ENCODE measurements at places on chromosomes 7 and 10.

DNA sequence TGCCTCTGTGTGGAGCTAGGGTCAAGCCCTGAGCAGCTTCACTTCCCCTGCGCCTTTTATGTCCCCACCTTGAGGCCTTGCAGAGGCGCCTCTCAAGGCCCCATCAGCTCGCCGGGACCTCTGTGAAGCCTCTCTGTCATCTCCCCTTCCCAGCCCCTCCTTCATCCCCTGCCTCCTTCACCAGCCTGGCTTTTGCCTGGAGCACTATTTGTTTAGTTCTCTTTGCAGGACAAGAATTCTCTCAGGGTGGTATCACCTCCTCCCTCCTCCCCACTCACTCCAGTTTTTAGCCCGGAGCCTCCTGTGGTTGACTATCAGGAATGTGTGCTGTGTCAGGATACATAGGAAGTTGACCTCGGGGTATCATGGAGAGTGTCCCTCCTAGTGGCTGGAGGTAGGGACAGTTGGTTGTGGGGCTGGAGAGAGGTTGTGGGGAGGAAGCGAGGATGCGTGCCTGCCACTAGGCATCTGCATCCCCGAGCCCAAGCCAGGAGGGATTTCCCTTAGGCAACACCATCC lies 89.8 kb upstream of the ANLN start:
- DNase-seq, result no peak

DNA sequence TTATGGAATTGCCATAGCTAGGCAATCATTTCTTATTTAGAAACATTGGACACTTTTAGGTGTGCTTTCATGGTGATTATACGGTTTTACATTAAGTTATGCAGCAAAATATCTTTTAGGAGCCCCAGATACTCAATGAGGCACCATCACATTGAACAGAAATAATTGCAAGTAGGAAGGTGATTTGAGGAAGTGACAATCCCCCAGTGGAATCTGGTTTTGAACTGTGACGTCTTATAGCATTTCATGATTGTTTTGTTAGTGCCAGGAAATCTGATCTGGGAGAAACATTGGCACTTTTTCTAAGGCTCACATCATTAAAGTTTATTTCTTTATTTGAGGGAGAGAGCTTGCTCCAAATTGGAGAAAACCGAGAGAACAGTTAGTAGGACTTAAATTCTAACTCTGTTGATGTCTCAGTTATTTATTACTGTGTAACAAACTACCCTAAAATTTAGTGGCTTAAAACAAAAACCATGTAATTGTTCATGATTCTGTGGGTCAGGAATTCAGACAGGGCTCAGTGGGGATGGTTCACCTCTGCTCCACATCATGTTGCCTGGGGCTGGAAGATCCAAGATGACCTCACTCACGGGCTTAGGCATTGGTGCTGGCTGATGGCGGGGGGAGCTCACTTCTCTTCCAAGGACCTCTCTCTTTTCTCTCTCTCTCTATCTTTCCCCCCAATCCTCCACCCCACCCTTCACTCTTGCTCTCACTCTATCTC lies 78.2 kb upstream of the STEAP1B start:
- no peak for DNase-seq

- no peak for DNase-seq
Measured at GRCh38 chr7:103795787-103796186, 193.7 kb downstream of the RELN start.

DNA sequence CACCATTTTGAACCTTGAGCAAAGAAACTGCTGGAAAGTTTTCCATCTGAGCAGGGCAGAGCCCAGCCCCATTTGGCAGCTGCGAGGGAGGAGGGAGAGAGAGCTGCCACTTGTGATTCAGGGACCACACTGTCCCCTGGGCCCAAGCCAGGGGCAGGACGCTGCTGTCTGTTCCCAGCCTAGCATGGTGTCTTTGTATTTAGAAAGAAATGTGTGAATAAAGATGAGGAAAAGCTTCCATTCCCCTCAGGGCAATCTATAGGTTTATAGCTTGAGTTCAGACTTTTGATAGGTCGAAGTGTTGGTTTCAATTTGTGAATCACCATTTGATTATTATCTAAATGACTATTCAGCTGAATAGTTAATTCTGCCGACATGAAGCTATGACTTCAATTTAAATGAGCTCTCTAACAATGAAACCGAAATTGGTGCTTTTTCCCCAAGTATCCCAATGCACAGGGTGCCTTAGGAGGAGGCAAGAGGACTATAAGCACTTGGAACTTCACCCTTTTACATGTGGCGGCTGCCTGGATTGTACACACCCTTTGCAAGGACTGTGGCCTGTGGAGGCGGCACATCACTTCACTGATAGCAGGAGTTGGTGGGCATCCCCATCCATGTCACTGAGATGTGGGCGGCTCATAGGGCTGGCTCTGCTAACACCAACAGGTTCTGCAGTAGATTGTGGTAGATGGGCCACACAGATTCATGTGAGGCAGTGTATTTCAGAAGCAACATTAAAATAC lies 223.5 kb downstream of the CCDC3 start:
- no peak for DNase-seq

DNA sequence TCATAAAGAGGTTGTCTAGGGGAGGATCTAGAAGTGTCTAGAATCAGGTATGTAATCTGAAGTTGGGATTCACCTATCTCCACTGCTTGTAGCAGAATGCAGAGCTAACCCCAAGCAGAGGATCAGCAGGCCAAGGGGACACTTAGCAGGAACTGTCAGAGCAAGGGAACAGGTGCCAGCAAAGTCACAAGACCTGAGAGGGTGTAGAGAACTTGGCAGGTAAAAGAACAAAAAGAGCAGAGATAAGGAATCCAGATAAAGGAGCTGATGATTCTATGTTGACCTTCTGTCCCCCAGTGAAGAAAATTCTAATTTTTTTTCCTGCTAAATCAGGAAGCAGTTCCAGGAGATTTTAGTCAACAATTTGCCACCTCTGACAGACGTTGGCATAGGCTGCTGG lies 91.4 kb upstream of the CCDC71L start:
- no peak for DNase-seq

DNA sequence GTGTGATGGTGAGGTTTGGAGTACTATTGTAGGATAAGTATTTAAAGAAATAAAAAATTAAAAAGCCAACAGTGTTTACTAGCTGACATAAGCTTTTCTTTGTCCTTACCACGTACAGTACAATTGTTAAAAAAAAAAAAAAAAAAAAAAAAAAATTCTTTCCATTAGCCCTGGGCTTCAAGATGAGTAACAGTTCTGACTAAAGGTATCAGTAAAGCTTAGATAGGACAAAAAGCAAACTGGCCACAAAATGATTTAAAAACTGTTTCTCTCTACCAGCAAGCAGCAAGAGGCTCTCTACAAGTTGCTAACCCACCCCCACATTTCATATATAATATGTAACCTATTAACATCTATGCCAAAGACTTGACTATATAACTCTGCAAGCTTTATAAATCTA lies 17.5 kb downstream of the HYCC1 start:
- no peak for DNase-seq

DNA sequence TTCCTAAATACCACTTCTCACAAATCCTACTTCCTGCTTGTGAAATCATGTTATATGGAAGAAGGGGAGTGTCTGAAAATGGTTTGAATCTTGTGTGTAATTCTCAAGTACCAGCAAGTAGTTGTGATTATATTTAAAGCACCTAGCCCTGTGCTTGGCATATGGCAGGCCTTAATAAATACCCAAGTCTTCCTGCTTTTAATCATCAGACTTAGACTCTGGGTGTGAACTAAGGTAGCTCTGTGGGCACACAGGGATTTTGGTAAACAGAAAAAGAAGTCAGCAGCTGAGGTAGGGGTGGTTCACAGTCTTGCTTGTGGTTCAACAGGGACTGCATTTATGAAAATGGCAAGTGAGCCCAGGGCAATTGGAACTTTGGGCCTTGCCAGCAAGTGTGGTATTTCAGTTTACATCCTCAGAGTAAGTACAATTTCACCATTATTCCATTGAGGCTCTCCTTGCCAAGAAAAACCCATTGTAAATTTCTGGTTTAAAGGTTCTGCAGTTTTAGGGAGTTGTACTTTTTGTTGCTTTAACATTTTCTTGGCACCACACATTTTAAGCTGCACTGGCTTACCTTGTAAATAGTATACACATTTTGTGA lies 215.5 kb downstream of the AUTS2 start:
- no peak for DNase-seq

DNA sequence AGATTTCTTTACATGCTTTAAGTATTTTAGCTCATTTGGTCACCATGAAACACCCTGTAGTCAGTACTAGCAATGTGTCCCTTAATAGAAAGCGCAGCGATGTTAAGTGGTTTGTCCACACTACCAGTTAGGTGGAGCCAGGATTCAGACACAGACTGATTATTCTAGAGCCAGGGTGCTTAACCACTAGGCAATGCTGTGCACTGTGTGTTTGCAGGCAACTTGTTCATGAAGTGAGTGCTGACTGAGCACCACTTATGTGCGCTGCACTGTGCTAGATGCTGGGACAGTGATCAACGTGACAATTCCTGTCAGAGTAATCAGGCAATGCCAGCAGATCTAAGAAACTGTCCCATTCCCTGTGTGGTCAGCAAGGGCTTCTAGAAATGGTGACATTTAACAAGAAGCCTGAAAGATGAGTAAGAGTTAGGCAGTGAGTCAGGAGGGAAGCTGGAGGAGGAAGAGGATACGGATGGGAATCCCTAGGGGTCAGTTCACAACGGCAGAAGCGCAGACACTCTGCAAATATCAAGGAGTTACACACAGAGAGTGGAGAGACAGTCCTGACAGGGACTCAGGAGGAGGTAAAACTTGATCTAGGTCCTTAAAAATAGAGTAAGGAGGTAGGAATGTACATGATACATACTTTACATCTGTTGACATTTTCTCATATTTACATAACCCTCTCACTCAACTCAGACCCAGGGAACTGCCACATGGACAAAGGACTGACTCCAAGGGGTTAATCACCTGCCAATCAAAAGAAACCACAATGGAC lies 69.7 kb upstream of the EGR2 start:
- no peak for DNase-seq

DNA sequence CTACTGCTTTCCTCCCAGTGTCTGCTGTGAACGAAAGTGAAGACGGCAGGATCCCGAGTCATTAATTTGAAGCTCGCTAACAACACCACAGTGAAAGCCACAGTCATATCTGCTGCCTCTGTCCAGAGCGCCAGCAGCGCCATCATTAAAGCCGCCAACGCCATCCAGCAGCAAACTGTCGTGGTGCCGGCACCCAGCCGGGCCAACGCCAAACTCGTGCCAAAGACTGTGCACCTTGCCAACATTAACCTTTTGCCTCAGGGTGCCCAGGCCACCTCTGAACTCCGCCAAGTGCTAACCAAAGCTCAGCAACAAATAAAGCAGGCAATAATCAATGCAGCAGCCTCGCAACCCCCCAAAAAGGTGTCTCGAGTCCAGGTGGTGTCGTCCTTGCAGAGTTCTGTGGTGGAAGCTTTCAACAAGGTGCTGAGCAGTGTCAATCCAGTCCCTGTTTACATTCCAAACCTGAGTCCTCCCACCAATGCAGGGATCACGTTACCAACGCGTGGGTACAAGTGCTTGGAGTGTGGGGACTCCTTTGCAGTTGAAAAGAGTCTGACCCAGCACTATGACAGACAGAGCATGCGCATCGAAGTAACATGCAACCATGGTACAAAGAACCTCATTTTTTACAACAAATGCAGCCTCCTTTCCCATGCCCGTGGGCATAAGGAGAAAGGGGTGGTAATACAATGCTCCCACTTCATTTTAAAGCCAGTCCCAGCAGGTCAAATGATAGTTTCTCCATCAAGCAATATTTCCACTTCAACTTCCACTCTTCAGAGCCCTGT lies 94.8 kb upstream of the KCNMA1 start:
- DNase-seq, result no peak

DNA sequence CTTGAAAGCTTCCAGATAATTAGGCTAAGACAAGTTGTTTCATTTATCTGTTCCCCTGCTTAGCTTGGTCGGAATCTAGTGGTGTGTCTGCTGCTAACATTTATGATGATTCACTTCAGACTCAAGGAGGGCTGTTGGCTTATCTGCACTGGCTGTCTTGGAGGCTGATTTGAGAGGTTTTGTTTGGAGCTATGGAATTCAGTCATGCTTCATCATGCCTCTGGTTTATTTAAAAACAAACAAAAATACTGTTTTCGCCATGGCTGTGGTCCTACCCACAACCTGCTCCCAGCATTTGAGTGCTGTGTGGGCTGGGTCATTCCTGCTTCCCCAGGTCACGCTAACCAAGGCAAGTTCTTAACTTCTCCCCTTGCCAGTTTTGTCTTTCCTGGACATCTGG lies 11.7 kb upstream of the ARPC1B start:
- DNase-seq, result no peak

DNA sequence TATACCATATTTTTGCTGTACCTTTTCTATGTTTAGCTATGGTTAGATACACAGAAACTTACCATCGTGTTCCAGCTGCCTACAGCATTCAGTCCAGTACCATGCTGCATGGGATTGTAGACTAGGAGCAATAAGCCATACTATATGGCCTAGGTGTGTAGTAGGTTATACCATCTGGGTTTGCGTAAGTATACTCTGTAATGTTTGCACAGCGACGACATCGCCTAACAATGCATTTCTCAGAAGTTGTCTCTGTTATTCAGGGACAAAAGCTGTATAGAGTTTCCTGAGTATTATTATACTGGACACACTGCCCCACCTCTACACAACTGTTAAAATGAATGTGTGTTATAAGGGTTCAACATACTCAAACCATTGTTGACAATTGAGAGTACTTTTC lies 93.8 kb upstream of the MKI67 start:
- no peak for DNase-seq

DNA sequence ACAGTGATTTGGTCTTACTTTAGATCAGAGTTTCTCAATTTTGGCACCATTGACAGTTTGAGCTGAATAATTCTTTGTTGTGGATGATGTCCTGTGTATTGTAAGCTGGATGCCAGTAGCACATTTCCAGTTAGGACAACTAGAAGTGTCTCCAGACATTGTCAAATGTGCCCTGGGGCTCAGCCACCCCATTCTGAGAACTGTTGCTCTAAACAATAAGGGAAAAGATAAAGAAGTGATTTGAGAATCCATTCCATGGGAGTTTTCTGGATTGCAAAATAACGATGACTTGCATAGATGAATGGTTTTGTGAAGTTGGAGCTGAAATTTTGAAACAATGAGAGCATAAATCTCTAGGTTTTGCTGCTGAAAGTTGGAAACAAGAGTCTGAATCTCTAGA lies 44.6 kb downstream of the NUP205 start:
- no peak for DNase-seq

DNA sequence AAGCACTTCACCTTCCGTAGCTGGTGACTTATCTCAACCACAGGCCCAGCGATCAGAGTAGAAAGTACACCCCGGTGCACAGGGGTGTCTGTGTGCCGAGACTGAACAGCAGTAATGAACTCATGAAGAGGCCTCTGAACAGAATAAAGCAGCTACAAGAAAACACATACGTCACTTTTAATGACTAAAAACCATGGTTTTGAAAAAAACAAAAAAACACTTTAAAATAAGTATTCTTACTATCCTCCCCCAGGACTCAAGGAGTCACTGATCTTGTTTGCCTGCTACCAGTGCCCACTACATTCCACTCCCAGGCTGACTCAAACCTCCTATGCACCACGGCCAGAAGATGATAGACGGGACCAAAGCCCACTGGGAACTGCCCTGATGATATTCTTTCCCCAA lies 53.8 kb downstream of the NCAPG2 start:
- DNase-seq, result no peak
